ENCODE measurements at places on chromosomes 7 and 10.

- no peak for DNase-seq
Measured at GRCh38 chr7:22120391-22121053, 174.8 kb upstream of the CDCA7L start.

DNA sequence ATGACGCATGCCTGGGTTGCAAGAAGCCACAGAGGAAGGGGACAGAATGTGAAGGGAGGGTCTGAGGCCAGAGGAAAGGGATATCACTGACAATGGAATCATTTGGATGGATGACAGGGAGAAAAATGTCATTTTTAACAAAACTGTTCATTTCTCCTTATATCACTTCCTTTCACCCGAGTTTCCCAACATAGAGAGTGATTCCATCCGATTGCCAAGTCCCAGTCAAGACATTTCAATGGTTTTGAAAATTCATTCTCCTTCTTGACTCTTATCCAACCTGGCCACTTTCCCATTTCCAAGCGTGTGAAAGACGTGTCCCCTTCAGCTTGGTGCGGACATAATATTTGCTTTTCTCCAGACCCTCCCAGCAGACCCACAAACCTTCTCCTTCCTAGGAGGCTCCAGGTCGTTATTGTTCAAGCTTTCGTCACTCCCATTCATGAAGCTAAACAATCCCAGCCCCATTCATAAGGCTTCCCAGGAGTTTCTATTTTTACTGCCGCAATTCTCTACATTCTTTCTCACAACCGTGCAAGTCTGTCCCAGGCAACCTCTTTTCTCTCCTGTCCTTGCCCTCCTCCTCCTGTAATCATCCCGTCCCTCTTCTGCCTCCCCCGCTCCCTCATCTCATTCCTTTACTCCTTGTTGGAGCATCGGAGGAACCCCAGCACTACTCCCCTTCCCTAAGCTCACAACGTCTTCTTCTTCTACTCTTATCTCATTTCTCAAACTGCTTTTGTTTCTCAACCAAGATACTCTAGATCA lies 301.3 kb upstream of the KLF6 start:
- DNase-seq, result no peak

GRCh38 chr10:20132816-20133215 lies 316.6 kb downstream of the PLXDC2 start:
- DNase-seq, result no peak

- DNase-seq, result no peak
Measured at GRCh38 chr7:100406767-100407166, 21.7 kb downstream of the ZCWPW1 start.

- DNase-seq, result no peak
Measured at GRCh38 chr10:46033602-46034011, 3.2 kb upstream of the NCOA4 start.

GRCh38 chr7:50650057-50650664 lies 85.0 kb upstream of the DDC start:
- no peak for DNase-seq

GRCh38 chr7:157625973-157626742 lies 289.4 kb downstream of the DNAJB6 start:
- no peak for DNase-seq

DNA sequence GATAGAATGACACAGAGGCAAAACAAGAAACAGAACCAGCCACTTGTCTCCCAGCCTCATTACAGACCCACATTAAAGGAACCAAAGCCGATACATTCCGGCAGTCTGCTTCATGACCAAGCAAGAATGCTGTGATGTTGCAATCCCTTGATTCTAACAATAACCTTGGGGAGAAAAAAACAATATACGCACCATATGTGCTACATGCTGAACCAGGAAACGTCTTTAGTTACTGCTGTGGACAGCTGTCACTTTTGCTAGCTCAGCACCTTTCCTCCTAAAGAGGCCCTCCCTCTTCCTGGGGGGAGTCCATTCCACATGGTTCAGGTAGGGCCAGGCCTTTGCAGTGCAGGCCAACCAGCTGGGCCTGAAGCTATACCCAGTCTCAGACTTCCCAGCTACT lies 79.1 kb downstream of the PRTFDC1 start:
- peak; percentile 88 for DNase-seq

GRCh38 chr10:77837248-77837924 lies 89.2 kb downstream of the DLG5 start:
- peak; percentile 71 for DNase-seq

DNA sequence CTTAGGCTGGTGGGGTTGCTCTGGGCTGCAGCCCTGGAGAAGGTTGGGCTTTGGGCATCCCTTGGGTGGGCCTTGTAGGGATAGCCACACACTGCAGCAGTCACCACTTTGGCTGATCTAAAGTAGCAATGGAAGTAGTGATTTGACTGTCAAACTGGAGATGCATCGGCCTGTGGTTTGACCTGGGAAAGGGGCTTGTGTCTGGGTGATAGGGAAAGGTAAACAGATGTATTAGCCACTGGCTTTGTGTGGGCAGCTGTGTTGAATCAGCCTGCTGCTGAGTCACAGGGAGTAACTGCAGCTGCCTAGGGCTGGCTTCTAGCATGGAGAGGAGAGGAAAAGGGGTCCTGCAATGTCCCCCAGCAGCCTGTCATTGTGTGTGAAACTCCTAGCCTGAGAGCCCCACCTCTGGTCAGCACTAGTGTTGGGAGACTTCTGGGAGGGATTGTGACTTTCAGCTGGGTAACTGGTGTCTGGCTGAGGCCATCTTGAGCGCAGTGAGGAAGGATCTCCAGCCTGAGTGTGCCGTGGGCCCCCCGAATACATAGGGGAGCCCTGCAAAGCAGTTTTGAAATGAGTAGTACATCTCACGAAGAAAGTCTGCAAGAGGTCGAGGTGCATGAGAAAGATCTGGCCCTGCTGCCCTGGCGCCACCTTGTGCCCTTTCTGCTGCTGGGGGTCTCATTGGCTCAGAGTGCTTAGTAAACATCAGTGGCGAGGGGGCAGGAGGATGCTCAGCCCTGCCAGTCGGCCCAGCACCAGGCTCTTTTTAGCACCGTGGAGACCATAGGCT lies 117.3 kb downstream of the FANK1 start:
- no peak for DNase-seq

DNA sequence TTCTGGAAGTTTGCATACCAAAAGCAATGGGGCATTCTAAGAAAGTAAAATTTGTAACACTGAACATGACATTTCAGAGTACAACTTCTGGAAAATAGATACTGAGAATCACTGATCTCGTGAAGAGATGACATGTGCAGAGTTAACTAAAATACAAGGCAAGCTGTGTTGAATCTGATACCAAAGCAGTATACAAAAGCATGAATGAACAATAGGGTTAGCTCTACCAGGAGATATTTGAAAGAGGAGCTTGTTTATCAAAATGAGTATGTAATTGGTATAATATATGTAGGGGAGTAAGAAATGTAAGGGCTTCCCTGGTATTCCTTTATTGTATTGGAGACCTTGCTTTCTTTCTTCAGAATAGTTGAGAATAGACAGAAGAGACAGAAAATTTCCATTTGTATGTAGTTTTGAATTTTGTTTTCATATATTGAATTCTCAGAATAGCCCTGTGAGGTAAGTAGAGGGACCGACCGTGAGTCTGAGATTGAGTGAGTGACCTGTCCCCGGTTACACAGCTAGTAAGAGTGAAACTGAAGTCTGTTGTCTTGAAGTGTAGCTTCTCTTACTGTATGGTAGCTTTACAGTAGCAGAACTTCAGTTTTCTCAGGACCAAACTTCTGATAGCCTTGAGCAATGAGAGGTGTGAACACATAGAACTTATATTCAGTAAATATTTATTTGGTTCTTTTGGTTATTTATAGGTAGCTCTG lies 5.0 kb downstream of the HBP1 start:
- no peak for DNase-seq

DNA sequence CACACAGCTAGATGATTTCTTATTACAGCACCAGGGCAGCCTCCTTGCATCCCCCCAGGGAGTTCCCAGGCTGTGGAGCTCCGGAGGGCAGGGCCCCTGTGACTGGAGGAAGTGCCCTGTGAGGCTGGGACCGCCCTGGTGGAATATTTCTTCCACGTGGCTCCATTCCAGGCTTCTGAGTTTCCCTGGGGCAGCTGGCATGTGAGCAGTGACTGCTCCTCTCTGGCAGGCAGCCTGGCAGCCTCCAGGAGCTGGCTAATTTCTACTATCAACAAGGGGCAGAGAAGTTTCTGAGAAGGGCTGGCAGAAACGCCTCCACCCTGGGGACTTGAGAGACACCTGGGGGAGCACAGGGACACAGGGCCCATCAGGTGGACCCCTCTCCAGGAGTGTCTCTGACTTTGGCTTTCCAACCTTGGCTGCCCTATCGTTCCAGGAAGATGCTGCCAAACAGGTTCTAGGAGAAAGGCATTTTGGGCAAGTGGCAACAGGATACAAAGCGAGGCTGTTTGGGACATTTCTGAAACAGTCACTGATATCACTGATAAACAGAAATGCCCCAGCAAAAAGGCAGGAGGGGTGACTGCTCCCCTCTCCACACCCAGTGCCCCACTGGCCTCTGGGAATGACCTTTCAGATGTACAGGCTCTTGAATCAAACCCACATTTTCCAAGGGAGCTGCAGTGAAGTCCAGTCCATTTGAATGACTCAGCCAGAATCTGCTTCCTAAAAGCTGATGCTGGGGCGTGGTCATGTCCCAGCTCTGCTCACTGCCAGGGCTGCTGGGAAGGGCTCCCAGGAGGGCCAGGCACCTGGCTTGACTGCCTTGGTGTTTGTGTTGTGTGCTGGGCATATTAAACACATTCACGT lies 16.1 kb downstream of the MYOF start:
- no peak for DNase-seq

DNA sequence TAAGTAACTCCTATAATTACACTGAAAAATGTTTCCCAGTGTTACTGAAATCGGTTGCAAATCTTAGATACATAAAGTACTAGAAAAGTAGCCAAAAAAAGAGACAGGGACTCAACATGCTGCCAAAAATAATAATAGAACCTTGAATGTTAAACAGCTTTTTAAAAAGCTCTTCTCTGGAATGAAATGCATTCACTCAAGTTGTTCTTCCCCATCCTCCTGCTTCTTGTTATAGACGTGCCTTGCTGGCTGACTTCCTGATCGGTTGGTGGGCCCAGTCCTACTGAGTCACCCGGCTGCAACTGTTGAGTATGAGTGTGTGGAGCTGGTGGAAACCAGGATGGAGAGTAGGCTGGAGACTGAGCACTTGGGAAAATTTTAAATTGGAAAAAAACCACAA lies 30.6 kb upstream of the RAPGEF5 start:
- DNase-seq, result no peak

GRCh38 chr10:132106431-132106830 lies 40.7 kb downstream of the JAKMIP3 start:
- no peak for DNase-seq

DNA sequence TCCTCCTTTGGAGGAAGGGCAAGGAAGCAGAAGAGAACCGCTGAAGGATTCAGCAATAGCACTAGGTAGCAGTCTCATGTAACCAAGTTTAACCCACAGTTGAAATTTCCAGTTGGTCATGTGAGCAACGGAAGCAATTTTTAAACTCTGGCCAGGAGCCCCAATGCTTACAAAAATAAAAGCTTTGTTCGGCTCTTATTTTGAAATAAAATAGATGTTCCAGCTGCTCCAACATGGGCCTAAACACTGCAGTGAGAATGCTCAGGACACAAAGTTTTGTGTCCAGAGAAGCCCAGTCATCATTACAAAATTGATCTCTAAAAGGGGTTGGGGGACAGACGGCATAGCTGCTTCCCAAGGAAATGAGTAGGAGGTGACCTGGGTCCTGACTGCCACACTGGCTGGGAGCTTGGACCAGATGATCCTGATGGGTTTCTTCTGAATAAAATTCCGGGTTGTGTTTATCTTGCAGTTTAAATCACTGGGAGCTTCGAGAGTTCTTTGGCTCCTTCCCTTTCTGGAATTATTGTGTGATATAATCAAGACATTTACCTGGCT lies 452 bp upstream of the TMEM140 start:
- peak; percentile 82 for DNase-seq

DNA sequence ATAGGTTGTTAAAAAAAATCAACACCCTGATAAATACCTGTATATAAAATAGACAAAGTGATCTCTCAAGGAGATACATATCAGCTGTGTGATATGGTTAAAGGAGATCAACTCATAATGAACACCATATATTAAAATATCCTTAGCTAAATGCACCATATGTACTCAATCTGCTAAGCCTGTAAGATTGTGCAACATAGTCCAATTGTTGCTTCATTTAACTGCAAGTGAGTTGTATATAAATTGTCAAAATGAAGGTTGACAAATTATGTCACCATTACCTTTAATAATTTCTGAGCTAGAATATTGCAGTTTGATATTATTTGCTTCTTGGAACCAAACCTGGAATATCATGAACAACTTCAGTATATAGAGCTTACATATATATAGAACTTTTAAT lies 283.7 kb downstream of the MALRD1 start:
- DNase-seq, result no peak

DNA sequence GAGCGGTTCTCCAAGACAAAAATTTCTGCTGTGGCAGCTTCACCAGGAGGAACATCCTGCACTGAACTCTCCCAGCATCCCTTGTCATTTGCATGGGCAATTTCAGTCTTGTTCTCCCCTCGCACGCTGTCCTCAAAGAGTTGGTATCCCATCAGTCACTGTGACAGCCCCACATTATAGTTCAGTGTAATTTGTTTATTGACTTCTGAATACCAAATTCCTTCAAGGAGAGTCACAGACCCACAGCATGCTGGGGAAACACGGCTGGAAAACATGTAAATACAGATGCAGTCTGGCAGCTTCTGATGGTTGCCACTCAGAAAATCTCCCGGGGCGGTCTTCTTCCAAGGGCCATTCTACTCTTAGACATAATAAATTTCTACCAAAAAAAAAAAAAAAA lies 151.0 kb upstream of the NEBL start:
- no peak for DNase-seq

GRCh38 chr7:20268824-20269223 lies 51.6 kb upstream of the MACC1 start:
- no peak for DNase-seq

DNA sequence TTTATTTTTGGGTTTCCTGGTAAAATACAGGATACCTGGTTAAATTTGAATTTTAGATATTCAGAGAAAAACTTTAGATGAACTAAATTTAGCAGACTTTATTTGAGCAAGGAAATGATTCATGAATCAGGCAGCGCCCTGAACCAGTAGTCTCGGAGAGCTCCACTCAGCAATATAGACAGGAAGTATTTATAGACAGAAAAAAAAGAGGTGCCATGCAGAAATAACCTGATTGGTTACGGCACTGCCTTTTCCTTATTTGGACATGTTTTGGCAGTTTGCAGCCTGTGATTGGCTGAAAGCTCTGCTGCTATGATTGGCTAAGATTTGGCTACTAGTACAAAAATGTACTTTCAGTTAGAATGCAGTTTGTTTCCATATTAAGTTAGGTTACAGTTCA lies 198.3 kb upstream of the DKK1 start:
- DNase-seq, result no peak

- no peak for DNase-seq
Measured at GRCh38 chr7:151126491-151127137, 40.3 kb downstream of the AGAP3 start.

Data from MM.1S (cell line).